CMK (cell line): ENCODE measurements at places on chromosomes 13 and 19.

DNA sequence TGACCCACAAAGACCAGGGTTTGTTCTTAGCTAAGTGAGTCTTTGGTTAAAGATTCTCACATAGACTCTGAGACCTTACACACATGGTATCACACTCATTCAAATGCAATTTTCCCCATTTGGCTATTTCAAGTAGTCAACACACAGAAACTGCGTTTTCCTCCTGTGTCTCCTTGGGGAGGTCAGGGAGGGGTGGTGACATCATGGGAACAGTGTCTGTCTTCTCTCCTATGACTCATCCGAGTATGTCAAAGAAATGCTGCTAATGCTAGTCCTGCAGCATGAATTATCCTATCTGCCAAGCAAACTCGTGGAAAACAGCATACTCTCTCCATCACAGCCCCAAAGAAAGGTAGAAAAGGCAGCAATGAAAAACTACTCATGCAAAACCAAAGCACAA, 100.2 kb downstream of the ENOX1 start:
- no peak for DNase-seq

DNA sequence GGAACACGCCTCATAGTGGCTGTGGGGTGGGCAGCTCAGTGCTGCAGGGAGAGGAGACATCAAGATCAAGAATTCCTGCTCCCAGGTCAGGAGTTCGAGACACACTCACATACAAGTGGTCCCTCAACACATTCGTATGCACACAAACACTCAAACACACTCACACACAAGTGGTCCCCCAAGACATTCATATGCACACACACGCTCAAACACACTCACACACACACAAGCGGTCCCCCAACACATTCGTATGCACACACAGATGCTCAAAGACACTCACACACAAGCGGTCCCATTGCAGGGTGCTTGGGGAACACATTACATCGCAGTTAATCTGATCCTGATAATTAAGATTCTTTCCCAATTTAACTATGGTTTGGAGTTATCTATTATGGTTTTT, 28.2 kb downstream of the FCGBP start:
- no peak for DNase-seq

- no peak for DNase-seq
These were observed 256.5 kb downstream of the DCLK1 start for GRCh38 chr13:35874704-35875103.

DNA sequence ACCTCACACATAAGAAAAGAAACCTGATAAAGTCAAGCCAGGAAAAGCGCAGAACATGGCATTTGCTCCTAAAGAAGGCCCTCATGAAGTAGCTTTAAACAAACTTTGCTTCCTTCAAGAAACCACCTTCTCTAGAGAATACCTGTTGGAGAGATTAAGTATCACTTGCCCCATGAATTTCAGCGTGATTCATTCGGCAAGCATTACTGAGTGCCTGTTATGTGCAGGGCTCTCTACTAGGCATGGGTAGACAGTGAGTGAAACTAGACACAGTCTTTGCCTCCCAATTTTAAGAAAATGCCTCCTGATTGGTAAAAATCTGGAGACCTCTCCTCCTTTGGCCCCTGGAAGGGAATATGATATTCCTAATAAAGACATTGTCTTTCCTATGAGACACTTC, 475.8 kb upstream of the NBEA start:
- DNase-seq: no peak

DNA sequence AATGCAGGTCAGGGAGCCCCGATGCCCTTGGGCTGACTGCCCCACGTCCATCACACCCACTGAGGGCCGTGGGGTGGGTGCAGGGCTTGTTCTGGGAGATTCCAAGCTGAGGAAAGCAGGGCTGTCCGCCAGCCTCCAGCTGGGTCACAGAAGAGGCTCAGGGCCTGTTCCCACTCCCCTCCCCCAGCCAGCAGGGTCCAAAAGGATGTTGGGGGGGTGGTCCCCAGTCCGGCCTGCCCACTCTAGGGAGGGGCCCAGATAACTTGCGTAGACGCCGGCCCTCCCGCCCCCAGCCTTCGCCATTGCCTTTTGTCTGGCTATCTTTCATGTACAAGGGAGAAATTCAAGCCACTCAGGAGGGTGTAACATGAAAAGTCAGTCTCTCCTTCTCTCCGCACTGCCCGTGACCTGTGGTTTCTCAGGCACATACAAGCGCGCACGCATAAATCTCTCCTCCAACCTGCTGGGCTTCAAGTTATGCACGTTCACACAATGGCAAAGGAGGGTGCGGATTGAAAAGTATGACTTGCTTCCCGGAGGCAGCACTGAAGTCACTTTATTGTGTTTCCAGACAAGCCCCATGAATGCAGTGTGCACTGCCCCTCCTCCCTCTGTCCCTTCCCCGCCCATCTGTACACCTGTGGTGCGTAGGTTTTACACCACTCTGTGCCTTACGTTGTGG, 20.2 kb downstream of the CARM1 start:
- DNase-seq: no peak

- no peak for DNase-seq
These were observed 52.7 kb downstream of the TRPM4 start for GRCh38 chr19:49210108-49210900.

DNA sequence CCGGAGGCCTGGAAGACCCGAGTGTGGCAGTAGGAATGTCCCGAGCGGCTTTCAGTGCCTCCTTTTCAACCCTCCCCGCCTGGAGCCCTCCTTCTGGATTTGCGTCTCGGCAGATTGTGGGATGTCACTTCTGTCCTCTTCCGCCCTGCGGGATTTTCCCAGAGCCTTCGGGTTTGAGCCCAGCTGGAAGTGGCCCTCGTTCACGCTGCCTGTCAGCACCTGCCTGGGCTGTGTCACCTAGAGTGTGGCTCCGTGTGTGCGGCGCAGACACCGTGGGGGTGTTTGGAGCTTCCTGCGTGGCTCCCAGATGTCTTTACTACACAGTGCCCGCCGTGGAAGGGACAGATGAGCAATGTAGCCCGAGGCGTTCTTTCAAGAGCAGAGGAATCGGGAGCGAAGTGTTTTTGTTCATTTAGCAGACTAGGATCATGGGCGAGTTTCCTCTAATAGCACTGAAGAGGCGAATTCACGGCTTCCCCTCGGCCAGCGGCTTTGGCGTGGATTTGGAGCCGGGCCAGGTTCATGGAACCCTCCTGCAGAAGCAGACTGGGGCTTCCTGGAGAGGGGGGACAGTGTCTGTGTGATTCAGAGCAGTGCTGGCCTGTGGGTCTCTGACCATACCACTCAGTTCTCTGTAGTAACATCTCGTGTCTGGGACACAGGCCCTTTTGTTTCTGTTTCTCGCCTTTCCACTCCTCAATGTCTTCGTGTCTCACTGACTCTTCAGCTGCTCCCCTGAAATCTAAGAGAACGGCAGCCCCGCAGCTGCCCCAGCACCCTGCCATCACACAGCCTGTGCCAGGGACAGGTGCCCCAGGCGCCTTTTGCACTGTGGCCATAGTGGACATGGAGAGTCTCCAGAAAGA, 68.0 kb downstream of the KDM4B start:
- no peak for DNase-seq

GRCh38 chr19:6693681-6694080, 23.7 kb upstream of the TNFSF14 start:
- DNase-seq: no peak

- DNase-seq: no peak
These were observed 20.7 kb downstream of the CEBPG start for GRCh38 chr19:33394006-33394722.

GRCh38 chr19:12847159-12848139, 9.1 kb downstream of the MAST1 start:
- peak; percentile 49 for DNase-seq

DNA sequence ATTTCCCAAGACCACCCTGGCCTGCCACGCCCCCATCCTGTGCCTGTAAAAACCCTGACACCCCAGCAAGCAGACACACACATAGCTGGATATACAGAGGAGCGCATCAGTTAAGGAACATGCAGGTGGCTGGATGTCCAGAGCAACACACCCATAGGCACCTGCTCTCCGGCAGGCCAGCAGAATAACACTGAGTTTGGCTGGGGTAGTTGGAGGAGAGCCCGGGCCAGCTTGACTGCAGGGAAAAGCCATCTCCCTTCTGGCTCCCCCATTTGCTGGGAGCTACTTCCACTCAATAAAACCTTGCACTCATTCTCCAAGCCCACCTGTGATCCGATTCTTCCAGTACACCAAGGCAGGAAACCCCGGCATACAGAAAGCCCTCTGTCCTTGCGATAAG, 8.9 kb downstream of the RASL11A start:
- DNase-seq: no peak

- no peak for DNase-seq
These were observed 13.4 kb downstream of the PABPC3 start for GRCh38 chr13:25109341-25109740.

DNA sequence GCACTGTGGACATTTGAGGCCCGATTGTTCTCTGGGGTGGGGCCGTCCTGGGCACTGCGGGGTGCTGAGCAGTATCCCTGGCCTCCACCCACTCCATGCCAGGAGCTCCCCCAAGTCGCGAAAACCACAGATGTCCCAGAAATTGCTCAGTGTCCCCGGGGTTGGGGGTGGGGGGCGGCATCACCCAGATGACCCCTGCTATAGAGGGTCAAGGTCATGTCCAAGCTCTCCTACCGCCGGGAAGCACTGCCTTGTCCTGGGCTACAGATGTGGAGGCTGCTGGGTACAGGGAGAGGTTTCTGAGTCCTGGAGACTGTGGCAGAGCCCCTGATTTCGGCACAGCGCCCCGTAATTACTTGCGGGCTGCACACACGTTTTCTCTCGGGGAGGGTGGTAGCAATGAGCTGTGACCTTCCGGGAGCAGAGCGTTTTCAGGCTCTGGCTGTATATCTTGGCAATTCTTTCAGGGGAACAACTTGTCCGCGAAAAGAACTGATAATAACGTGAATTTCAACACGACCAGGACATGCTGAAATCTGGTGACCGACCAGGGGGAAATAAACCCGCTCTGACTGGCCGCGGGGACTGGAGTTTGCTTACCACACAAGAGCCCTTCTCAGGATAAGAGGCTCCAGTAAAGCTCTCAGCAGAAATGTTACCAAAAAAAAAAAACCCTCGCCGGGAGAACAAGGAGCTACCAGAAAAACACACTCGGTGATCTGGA, 68.1 kb downstream of the GNG7 start:
- no peak for DNase-seq

GRCh38 chr19:35194012-35194984, 34.2 kb downstream of the FAM187B start:
- no peak for DNase-seq

DNA sequence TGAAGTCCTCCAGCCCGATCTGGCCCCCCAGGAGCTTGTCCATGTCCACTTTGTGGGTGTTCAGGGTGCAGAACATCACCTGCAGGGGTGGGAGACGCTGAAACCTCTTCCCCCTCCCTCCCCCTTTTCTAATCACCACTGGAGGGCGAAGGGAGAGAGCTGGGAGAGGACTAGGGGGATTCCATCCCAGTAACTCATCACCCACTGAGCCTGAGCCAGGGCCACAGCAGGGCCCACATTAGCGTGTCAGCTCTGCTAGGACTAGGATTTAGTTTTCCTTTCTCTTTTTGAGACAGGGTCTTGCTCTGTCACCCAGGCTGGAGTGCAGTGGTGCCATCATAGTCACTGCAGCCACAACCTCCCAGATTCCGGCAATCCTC, 5.5 kb upstream of the PTGER1 start:
- DNase-seq: no peak

DNA sequence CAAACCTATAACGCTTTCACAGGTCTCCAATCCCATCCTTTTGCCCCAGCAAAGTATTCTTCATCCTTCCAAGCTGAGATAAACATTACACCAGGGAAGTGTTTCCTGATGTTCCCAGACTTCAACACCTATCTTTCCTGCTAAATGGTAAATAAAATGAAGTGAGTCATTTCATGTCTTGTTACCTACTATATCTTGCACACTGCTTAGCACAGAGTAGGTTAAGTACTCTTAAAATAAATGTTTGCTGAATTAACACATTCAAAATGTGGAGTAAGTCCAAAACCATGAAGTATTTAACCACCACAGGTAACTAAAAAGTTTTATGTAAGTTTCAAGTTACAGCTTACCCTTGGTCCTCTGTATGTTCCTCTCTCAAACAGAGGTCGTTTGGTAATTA, 3.4 kb downstream of the RBM26 start:
- no peak for DNase-seq

GRCh38 chr19:44164327-44164672, 600 bp upstream of the ZNF226 start:
- DNase-seq: no peak

DNA sequence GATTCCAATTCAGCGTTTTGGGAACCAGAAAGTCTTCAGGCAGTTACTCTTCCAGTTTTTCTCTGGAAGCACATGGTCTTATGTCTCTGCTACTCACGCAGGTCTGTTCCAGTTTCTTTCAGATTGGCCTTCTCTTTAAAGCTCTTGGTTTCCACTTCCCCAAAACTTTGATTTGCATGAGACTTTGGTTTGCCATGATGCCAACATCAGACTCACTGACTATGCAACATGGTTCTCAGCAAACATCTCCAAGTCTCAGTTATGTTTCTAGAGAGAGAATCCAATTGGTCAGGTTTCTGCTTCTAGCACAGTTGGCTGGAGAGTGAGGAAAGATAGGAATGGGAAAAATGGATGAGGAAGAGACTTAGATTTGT, 3.1 kb downstream of the AKAP11 start:
- DNase-seq: no peak

- DNase-seq: no peak
These were observed 268.9 kb downstream of the IRS2 start for GRCh38 chr13:109517517-109517916.

DNA sequence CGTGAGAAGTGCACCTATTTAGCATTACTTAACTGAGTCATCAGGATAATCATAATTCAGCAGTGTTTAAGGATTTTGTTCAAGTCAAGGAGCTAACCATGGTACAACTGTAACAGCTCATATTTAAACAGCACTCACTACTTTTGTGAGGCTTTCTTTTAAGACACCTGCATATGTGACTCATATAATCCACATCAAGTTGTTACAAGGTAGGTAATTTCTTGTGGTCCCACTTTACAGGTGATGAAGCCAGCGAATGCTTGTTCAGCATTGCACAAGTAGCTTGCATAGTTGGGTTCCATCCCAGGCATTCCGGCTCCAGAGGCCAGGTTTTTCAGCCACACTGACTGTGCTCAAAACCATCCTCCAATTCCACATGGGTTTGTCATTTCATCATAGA, 569.2 kb downstream of the MYO16 start:
- DNase-seq: no peak

GRCh38 chr19:1073956-1074517, 7.1 kb downstream of the ARHGAP45 start:
- DNase-seq: no peak

DNA sequence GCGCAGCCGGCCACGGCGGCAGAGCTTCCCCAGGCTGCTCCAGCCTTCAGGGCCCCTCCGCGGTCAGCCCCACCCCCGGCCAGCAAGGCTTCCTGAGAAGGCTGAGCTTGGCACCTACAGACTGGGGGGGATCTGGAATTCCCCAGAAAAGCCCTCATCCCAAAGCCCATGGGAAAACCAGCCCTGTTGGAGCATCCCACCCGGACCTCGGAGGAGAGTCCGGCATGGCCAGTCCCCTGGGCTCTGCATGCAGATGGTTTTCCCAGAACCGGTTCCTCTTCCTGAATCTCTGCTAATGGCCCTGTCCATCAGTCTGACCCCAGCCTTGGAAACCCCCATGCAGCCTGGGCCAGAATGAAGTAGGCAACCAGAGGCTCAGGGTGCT, 10.3 kb downstream of the RASA3 start:
- no peak for DNase-seq

GRCh38 chr13:36981156-36981743, 17.9 kb downstream of the ALG5 start:
- DNase-seq: no peak
